Hematopoietic multipotent progenitor cell treated with erythropoietin and hydrocortisone succinate and interleukin-3 and kit ligand, for 6 days (in vitro differentiated cells): ENCODE measurements at places on chromosomes 4 and X.
A peak's percentile ranks its signal among the peaks of the same experiment; 100 is the strongest.

DNA sequence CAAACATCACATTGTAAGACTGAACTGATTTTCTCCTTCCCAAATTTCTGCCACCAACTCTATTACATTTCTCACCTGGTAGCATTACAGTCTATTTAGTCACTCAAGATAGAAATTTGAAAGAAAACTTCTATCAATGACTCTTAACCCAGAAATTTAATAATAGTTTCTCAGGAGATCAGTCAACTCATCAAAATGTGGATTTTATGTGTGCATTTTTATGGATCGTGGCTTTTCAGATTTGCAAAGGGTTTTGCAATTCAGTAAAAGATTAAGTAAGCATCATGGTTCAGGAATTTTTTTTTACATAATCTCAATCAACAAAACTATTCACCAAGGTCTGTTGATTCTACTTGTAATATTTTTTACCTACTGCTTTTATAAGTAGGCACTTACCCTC is 111.1 kb downstream of the CFAP299 start:
- no peak for DNase-seq

GRCh38 chrX:2691543-2692220 is 587 bp downstream of the CD99 start:
- peak; percentile 66 for DNase-seq

DNA sequence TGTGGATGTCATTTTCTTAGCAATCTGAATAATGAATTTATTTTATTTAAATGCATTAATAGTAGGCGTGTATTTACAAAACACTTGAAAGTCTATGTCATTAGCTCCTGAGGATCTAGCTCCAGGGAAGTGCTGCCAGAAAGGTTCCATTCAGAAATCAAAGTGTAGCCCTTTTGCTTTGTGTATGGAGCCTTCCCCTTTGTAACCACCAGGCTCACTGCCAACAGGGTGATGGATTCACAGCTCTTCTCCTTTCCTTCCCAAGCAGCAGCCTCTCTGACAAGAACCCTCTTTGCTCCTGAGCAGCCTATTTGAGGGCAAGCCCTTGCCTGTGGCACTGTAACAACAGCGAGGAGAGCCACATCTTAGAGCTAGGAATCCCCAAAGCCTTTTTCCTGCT is 286.0 kb upstream of the RASGEF1B start:
- peak; percentile 41 for DNase-seq

DNA sequence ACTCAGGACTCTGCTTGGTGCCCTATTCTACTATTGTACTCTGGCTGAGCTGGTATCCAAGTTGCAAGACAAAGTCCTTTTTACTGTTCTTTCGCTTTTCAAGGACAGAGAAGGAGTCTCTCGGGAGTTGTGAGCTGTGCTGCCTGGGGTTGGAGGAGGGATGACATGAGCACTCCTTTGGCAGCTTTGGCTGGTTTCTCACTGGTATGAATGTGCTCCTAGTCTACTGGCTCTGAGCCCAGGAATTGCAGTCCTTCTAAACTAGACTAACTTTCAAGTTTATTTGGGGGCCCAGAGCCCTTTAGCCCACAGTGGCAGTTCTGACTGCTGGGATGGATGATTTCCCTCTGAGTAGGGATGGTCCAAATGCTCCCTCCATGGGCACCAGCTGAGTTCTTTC is 997.1 kb downstream of the RAB28 start:
- no peak for DNase-seq

DNA sequence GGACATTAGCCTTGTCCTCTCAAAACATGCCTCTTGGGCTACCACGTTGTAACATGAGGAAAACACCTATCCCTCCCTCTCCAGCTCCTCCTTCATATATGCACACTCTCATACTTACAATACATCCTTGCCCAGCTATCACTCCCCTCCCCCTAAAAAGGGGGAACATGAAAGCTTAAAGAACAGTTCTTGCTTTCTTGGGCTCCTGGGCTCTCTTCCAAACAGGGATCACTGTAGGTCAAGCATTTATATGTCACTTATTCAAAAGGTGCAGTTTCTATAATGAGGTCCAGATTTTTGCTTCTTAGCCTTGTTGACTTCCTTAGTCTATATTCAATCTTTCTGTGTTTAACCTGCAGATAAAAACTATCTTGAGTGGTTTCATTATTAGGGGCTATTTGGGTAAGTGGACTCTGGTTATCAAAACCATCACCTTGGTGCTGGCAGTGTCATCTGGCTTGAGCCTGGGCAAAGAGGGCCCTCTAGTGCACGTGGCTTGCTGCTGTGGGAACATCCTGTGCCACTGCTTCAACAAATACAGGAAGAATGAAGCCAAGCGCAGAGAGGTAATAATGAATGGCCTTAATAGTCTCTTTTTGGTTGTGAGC is 119.4 kb downstream of the AKAP4 start:
- DNase-seq: peak; percentile 42

DNA sequence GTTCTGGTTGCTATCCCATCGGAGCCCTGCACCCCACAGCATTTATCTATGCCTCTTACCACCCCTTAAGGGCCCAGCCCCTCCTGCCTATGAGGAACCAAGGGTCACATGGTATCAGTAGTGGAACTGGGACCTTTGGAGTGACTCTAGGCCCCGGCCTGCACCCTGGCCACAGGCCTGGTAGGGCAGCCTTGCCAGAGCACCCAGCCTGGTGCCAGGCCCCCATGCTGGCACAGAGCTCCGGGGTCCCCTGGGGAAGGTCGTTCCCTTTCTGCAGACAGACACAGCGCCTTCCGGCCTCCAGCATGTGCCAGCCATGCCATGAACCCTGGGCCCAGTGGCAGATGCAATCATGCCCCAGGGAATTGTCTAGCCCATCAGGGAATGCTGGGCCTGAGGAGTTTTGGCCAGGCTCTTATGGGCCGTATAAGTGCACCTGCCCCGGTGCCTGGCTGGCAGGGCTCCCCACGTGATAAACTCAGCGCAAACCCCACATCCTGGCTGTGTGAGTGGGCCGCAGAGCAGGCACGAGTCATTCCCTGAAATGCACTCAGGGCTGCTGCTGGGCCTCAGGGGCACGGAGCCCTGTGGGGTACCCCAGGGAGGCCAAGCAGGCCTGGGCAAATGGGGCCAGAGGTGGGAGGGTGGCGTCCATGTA is 19.8 kb upstream of the ADD1 start:
- DNase-seq: no peak

- DNase-seq: peak; percentile 83
These were observed 15.9 kb downstream of the IL15 start for GRCh38 chr4:141652161-141652778.
